ENCODE measurements at places on chromosomes 3 and 15.

- no peak for DNase-seq
These were observed 25.5 kb downstream of the FAM174B start for GRCh38 chr15:92629975-92630626.

GRCh38 chr3:88611826-88612326, 462.1 kb downstream of the C3orf38 start:
- DNase-seq, result no peak

GRCh38 chr15:45714590-45715488, 80.0 kb downstream of the SQOR start:
- no peak for DNase-seq

DNA sequence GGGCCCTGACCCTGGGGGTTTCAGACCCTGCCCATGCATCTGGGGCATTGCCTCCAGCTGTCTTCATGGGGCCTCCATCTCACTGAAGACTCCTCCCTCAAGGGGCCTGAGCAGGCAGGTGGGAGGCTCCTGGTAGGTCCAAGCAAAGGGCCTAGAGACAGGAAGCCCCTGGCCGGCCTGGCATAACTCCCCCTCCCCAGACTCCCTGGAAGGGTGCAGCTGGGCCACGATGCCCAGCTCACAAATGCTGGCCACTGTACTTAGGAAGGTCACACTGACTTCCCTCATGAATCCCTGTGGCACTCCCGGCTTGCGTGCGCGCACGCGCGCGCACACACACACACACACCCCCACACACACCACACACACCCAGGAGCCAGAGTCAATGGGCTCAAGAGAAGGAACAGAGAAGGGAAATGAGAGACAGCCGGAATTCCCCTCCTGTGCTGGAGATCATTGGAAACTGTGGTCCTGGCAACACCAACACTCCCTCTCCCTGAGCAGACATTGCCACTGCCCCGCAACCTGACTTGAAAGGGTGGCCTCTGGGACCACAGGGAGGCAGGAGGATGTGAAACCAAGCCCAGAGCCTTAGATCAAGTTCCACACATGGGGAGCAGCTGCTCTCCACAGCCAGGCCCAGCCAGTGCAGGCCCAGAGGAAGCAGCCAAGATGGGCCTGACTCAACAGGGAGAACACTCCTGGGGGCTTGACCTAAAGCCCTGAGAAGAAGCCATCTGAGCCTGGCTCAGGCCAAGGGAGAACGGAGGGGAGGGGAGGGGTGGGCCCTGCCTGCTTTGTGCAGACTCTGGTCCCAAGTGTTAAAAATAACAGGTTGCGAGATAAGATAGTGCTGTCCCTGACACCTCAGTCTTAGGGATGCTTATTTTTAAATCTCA, 69.7 kb downstream of the SCN5A start:
- no peak for DNase-seq
